Fibroblast of the conjunctiva (primary cell): ENCODE measurements at places on chromosomes 2 and 18.
A peak's percentile ranks its signal among the peaks of the same experiment; 100 is the strongest.

GRCh38 chr2:234245945-234246344, 195.4 kb downstream of the SPP2 start:
- DNase-seq = peak; percentile 71

- DNase-seq = no peak
Observed at GRCh38 chr2:2664989-2665833, 334.1 kb upstream of the MYT1L start.

GRCh38 chr2:212968284-212969081, 182.9 kb downstream of the IKZF2 start:
- DNase-seq = no peak

GRCh38 chr2:120656273-120656950, 79.3 kb upstream of the GLI2 start:
- DNase-seq = no peak

DNA sequence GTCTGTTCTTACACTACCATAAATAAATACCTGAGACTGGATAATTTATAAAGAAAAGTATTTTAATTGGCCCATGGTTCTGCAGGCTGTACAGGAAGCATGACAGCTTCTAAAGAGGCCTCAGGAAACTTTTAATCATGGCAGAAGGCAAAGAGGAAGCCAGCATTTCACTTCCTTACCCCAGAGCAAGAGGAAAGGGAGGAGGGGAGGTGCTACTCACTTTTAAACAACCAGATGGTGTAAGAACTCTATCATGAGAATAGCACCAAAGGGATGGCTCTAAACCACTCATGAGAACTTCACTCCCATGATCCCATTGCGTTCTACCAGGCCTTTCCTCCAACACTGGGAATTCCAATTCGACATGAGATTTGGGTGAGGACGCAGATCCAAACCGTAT, 344.4 kb upstream of the SLC39A10 start:
- no peak for DNase-seq

- DNase-seq = peak; percentile 78
Observed at GRCh38 chr2:237421542-237422116, 7.7 kb upstream of the COL6A3 start.

GRCh38 chr2:30371028-30371689, 75.9 kb upstream of the LCLAT1 start:
- no peak for DNase-seq

DNA sequence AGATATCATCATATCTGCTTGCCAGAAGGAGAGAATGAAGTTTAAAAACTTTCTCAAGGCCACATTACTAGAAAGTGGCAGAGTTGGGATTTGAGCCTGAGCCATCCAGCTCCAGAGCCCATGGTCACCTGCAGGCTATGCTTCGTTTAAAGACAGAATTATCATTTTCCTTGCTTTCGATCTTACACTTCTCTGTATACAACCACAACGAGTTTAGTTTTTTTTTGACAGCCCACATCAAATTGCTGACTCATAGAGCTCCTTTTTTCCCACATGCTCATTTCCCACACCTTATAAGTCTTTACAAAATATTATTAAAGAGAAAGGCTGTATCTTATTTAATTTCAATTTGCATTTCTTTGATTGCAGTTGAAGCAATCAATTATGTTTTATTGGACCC, 6.5 kb downstream of the PLEK start:
- no peak for DNase-seq

- DNase-seq = no peak
Observed at GRCh38 chr2:74849228-74849892, 15.4 kb downstream of the HK2 start.

- no peak for DNase-seq
Observed at GRCh38 chr2:24725956-24726355, 67.2 kb downstream of the PTRHD1 start.

GRCh38 chr18:58453913-58454317, 175.0 kb downstream of the ALPK2 start:
- no peak for DNase-seq

DNA sequence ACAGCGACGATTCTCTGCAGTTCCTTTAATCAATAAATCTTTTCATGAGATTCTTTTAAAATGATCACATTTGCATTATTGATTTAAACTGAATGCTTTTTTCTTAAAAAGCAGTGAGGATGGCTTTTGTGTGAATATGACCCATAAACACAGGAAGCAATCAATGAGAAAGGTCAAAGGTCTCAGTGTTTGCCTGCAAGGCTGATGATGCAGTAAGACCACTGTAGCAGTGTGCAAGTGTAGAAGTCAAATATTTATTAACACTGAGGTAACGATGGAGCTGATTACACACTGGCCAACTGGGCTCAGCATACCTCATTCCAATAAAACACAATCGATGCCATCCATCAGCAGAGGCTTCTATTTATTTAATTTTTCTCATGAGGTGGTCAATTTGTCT, 633.5 kb downstream of the DCDC2C start:
- no peak for DNase-seq

GRCh38 chr2:105519516-105519915, 120.7 kb upstream of the FHL2 start:
- DNase-seq = no peak

GRCh38 chr2:95012881-95013550, 12.5 kb upstream of the MAL start:
- no peak for DNase-seq

DNA sequence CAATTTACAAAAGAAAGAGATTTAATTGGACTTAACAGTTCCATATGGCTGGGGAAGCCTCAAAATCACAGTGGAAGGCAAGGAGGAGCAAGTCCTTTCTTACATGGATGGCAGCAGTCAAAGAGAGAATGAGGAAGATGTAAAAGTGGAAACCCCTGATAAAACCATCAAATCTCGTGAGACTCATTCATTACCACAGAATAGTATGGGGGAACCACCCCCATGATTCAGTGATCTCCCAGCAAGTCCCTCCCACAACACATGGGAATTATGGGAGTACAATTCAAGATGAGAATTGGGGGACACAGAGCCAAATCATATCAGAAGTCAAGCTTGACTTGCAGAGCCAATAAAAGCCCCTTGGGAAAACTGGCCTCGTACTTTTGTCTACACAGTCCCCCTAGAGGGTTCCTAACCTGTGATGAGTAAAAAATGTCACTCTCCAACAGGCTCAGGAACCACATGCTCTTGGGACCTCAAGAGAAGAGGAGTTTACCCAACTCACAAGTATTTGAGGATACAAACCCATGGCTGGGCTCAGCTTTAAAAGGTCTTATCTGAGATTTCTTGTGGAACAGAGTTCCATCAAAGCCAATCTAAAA, 11.2 kb upstream of the INPP4A start:
- DNase-seq = no peak

DNA sequence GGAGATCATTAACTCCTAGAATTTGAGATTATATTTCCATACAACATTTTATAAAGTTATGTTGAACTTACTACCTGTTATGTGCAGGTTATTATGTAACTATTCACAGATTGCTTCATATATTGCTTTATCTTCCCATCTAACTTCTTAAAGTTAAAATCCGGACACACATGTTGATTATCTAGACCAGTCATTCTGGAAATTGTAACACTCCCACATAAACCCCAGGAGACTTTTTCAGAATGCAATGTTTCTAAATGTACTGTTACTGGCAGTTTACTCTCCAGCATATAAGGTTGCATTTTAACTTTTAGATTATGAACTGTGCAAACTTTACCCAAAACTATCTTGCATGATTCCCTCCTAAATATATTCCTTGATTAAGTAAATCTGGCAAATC, 70.5 kb upstream of the FAM117B start:
- no peak for DNase-seq

- no peak for DNase-seq
Observed at GRCh38 chr2:152486737-152487400, 151.9 kb downstream of the FMNL2 start.

DNA sequence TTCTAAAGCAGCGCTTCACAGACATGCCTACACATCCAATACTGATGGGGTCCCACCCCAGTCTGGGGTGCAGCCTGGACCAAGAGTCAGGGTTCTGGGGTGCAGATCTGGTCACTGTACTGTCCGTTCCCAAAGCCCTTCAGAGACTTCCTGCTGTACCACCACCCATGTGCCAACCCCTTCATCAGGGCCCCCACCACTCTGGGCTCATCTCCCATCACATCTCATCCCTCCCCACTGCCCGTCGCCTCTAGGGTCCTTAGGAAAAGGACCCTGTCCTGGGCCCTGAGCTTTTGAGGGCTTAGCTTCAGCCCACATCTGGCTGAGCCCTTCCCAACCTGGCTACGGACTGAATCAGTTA, 37.9 kb upstream of the ID2 start:
- no peak for DNase-seq

DNA sequence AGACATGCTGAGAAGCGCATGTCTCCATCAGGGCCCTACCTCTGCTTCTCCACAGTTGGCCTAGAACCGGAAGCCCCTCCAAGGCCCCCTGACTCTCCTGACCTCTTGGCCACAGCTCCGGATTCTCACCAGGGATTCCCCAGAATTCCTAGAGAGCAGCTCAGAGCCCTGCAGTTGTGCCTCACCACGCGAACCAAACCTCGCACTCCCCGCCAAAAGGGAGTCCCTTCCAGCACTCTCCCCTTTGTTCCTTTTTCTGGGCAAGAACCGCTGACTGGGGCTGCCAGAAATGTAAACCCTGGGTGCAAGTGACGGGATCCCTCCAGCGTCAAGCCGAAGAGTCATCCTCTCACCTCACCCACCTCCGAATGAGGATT, 36.7 kb downstream of the AFF3 start:
- no peak for DNase-seq

- DNase-seq = no peak
Observed at GRCh38 chr2:47899915-47900816, 6.1 kb downstream of the FBXO11 start.
